ENCODE measurements at places on chromosomes 5 and 9. TPM values are rescaled to one million over a fixed set of nuclear protein-coding genes. Genes with fewer than 3 reads are reported as not detected.
A peak's percentile ranks its signal among the peaks of the same experiment; 100 is the strongest.

- DNase-seq: no peak
These were observed 156.4 kb downstream of the GABBR2 start for GRCh38 chr9:98552331-98552730.

- DNase-seq: peak; percentile 35
These were observed 208.6 kb downstream of the EPB41L4A start for GRCh38 chr5:112210430-112211005.

The IL33 gene
- 5.7 TPM for total RNA-seq

DNA sequence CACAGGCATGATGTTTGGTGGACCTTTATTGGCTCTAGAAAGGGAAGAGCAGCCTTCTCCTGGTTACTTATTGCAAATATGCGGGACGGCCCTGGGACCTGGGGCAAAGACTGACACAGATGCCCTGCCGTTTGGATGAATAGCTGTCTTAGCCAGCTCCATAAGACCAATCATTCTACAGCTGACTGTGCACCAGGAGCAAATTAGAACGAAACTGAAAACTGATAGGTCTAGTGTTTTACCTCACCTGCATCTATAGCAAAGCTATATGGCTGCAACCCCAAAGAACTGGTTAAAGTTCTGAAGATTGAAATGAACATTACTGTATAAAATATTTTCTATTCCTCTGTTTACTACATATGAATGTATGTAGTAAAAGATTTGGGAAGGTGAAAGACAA lies 34.2 kb upstream of the BNC2 start:
- DNase-seq: no peak

- DNase-seq: no peak
These were observed 68.6 kb upstream of the PPP1R26 start for GRCh38 chr9:135410831-135411473.

- no peak for DNase-seq
These were observed 87.0 kb upstream of the ZNF462 start for GRCh38 chr9:106775960-106776359.

DNA sequence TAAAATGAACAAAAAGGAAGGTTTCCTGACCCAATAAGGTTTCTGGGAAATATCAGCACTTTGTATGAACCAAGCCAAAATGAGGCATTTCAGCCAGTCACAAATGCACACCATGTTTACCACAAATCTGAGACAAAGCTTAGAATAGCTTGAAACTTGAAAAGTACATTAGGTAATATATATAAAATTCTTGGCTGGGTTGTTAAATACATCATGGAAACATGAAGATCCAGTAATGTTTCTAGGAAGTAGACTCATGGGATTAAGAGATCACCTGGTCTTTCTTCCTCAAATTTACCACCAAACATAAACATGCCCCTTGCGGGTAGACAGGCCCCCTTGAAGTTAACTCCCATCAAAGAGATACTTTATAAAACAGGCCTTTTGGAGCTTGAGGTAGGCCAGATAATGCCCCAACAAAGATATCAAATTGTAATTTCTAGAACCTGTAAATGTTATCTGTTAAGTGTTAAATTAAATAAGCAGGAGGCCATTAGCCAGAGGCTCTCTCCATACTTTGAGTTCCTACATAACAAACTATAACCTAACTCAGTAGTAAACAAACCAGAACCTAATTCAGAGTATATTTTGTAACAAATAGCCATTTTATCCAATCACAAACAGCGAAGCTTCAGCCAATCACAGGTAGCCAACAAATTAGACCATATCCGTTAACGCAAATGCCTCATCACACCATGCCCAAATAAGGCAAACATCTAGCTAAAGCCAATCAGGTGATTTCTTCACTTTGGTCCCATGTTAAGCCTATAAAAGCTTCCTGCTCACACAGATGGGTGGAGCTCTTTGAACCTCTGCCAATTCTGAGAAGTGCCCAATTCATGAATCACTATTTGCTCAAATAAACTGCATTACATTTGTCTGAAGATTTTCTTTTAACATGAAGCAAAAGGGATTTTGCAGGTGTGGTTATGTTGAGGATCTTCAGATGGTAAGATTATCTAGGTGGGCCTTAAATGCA lies 127.9 kb upstream of the TARS1 start:
- no peak for DNase-seq

The PCDHGA1 gene
- 0.22 TPM for total RNA-seq

DNA sequence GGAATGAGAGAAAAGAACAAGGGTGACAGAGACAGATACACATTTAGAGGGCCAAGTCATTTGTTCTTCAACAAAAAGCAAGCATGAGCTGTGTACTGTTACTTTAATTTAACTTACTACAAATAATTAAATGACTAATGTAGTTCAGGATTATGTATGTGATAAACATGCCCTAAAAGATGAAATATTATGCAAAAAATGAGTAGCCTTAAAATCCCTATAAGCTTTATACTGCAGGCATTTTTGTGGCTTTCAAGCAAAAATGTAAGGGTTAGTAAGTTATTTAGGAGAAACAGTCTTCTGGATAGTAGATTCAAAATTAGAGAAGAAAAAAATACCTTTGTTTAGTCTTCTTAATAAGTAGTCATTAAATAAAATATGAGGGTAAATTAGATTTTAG lies 431.2 kb downstream of the CSNK1G3 start:
- DNase-seq: no peak

All from pancreas (tissue), 10 donors.